ENCODE measurements at places on chromosomes 7 and 10. TPM values are rescaled to one million over a fixed set of nuclear protein-coding genes. Genes with fewer than 3 reads are reported as not detected.
A peak's percentile ranks its signal among the peaks of the same experiment; 100 is the strongest.

DNA sequence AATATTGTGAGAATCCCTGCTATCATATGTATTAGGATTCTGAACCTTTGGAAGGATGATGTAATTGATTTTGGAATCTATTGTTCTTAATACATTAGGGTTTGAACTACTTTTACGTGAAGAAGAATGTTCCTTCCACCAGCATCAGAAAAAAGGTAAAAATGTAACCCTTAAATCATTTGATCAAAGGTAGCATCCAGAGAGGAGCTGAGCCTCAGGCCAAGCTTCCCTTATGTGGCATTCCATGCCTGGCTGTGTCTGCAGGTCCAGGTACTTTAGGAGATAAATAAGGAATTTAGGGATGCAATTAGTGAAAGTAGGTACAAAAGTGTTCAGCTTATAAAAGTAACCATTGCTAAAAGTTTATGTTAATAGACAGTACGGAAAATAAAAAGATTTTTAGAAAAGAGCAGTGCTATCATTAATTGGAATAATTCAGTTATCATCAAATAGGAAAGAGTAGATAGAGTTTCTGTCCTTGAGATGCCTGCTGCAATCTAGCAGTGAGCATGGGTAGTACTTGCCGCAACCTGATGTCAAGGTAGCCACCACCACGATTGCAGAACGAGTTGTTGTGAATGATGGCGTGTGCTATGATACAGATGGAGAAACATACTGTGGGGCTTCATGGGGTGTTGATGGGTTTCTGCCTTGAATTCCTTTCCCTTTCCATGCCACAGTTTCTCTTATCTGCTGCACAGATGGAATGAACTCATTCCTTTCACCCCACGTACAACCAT is 228.8 kb downstream of the GATA3 start:
- no peaks in the 10 kb centered on the region for H3K27me3 ChIP-seq
- no peak for DNase-seq
- H3K4me1 ChIP-seq: peaks cover 9% of the 10 kb centered on the region
- no peaks in the 10 kb centered on the region for H3K36me3 ChIP-seq
- H3K4me3 ChIP-seq: no peak overlapping the region
- H3K27ac ChIP-seq: no peak overlapping the region

DNA sequence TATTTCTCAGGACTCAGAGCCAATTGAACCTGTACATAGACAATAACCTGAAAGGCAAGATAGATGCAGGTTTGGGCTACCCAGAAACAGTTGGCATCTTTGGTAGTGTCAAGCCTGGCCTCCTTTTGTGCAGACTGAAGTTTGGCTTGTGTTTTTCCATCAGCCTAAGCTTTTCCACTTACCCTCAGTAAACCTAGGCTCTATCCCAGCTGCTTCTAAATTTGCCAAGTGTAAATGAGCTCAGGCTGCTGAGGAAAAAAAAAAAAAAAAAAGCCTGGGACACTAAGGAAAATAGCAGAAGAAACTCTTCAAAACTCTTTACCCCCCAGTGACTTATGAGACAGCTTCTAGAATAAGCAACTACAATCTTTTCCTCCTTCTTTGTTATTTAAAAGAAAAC is 316.3 kb upstream of the SORCS1 start:
- no peaks in the 10 kb centered on the region for H3K36me3 ChIP-seq
- H3K4me1 ChIP-seq: no peaks in the 10 kb centered on the region
- H3K27ac ChIP-seq: no peak overlapping the region
- no peaks in the 10 kb centered on the region for H3K27me3 ChIP-seq
- no peak overlapping the region for H3K4me3 ChIP-seq

DNA sequence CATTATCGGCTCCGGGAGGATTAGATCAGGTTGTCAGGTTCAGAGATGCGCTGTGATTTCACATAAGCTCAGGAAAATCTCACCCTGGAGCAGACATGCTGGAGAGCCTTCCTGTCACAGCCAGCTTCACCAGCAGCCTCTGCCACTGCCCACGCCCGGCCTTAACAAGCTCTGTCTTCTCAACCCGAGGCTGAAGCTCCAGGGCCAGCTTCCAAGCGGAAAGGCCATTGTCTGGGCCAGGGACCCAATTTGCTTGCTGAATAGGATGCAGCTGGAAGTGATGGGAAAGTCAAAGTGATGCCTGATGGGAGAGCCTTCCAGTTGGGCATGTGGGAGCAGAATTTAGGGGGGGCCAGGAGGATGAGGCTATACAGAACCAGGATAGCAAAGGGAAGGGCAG is 36.3 kb downstream of the C10orf105 start:
- no peaks in the 10 kb centered on the region for H3K4me1 ChIP-seq
- no peak overlapping the region for H3K27ac ChIP-seq
- no peaks in the 10 kb centered on the region for H3K36me3 ChIP-seq
- H3K4me3 ChIP-seq: no peak overlapping the region

DNA sequence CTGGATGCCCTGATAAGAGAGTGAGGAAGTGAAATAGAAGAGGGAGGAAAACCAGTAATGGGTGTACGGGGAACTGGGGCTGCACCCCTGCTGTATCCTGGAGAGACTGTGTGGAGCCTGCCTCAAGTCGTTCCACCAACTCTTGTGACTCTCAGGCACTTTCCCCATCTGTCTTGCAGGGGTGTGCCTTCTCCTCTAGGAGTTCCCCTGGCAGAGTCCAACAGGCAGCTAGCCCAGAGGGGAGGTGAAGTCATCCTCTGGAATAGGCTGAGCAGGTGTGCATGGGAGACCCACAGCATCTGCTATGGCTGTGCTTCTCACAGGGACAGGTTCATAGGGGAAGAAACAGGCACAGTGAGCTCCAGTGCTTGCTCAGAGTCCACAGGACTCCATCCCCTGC is 46.8 kb downstream of the WIPF3 start:
- no peaks in the 10 kb centered on the region for H3K27me3 ChIP-seq
- DNase-seq: no peak
- no peaks in the 10 kb centered on the region for H3K36me3 ChIP-seq
- peaks cover 11% of the 10 kb centered on the region for H3K4me1 ChIP-seq
- H3K4me3 ChIP-seq: no peak overlapping the region

DNA sequence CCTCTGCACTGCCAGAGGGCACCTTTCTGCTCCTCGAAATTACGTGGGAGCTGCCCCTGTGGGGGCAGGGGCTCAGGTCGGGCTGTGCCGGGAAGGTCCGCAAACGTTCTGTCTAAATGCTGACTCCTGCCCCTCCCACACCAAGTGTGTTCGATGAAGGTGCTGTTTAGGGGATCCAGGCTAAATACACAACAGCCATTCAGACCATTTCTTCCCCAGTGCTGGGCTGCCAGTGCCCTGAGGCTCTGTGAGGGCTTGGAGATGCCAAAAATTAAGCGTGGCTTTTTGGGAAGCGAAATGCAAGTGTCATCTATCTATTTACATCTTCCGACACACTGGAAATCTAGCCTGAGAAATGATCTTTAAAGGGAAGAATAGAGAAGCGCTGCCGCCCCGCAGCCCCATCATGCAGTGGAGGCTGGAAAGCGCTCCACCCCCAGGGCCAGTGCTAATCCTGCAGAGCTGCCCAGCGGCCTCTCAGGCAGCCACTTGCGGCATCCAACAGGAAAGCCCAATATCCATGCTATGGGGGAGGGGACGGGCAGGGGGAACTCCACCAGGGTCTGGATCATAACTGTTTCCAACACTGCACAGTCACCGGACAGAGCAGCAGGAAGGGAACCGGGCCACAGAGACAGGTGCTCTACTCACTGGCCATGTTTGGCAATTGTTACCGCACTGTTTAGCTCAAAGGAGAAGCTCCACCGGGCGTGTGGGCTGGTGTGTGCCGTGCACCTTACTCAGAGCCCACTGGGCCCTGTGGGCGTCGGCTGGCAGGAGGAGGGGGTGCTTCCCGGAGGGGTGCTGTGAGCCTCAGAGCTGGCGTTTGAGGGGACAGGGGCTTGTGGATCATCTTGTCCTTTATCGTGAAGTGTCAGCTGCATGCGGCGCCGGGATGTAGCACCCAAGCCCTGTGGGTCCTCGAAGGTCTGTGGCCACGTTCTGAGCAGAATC is 205.5 kb downstream of the DNAJB6 start:
- H3K4me1 ChIP-seq: no peaks in the 10 kb centered on the region
- no peak overlapping the region for H3K27ac ChIP-seq
- no peaks in the 10 kb centered on the region for H3K27me3 ChIP-seq
- no peaks in the 10 kb centered on the region for H3K36me3 ChIP-seq
- no peak overlapping the region for H3K4me3 ChIP-seq

DNA sequence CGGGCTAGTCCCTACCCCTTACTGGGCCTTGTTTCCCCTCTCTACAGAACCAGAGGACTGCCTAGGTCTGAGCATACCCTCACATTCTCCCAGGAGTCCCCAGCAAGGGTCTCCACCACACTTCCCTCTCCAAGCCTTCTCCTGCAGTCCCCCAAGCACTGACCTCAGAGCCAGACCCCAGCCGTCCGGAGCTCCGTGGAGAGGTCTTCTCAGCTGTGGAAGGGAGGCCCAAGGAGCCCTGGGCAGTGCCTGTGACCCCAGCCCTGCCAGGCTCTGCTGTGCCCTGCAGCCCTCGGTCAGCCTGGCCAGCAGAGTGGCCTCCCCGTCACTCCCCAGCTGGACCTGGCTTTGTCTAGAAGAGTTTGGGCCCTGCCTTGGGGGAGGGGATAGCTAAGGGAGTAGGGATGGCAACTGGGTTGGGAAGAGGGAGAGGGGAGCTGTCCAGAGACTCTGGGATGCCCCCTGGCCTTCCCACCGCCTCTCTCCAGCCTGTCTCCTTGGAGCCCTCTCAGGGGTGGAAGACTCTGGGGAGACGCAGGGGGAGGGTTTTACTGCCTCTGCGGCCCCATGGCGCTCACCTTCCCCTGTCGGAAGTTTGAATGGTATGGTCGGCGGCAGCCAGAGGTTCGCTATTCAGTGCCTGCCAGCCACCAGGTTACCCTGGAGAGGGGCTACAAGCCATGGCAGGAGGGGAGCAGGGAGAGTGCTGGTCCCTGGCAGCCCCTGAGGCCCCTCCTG is at the start of gene C10orf105:
Gene C10orf105, minus strand, starts transcription at position 315 of the 738 bp plus-strand sequence. CDS start 3,441 bp downstream, outside the sequence.
- no peaks in the 10 kb centered on the region for H3K4me1 ChIP-seq
- no peak within 1 kb of the TSS for H3K27ac ChIP-seq
- 0 out of 2 replicates have a peak, but pooled peaks cover 1% of the 10 kb centered on the region for H3K27me3 ChIP-seq
- H3K4me3 ChIP-seq: no peak within 1 kb of the TSS
- no peak for DNase-seq

- H3K36me3 ChIP-seq: no peaks in the 10 kb centered on the region
- DNase-seq: no peak
- H3K27ac ChIP-seq: no peak overlapping the region
These were observed 61.9 kb upstream of the LANCL2 start for GRCh38 chr7:55303220-55303619.

GRCh38 chr7:153628825-153629224 is 423.4 kb upstream of the DPP6 start:
- H3K4me3 ChIP-seq: no peak overlapping the region
- H3K27ac ChIP-seq: no peak overlapping the region
- no peaks in the 10 kb centered on the region for H3K36me3 ChIP-seq
- no peak for DNase-seq
- H3K4me1 ChIP-seq: no peaks in the 10 kb centered on the region

- no peak overlapping the region for H3K4me3 ChIP-seq
- H3K27me3 ChIP-seq: no peaks in the 10 kb centered on the region
- no peak overlapping the region for H3K27ac ChIP-seq
These were observed 131.3 kb downstream of the LHPP start for GRCh38 chr10:124592736-124593430.

DNA sequence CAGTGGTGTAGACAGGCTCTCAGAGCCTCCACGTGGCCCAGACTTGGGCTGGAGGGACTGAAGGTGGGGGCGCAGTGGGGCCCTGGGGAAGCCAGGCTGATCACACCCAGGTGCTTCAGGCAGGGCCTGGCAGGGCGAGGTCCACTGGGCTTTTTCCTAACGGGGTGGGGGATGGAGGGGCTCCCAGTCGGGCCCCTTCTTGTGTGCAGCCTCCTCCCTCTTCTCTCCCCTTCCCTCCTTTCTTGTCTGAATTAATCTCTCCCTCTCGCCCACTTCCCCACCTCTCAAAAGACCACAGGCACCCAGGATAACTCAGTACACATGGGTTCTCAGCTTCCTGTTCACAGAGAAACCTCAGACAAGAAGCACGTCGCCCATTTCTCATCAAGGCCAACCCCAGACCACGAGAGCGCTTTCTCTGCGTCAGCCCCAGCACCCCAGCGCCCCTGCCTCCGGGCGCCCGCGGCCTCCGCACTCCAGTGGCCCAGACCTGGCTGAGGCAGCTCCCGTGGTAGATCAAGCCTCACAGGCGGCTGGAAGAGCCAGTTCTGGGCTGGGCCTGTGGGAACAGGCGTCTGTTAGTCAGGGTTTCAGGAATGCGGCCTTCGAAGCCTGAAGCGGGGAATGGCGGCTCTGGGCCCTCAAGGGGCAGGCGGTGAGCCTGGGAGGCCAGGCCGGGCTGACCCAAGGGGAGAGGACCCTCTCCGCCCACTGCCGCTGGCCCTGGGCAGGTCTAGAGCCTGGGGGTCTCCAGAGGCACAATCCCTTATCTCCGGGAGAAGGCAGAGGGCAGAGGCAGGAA is 50.6 kb downstream of the PWWP2B start:
- peak; percentile 74 for DNase-seq
- H3K4me1 ChIP-seq: peaks cover 34% of the 10 kb centered on the region

- no peak for DNase-seq
- no peak overlapping the region for H3K27ac ChIP-seq
- no peak overlapping the region for H3K4me3 ChIP-seq
These were observed 55.0 kb upstream of the AKR1E2 start for GRCh38 chr10:4770801-4771553.

- H3K27me3 ChIP-seq: no peaks in the 10 kb centered on the region
- no peaks in the 10 kb centered on the region for H3K36me3 ChIP-seq
- no peak overlapping the region for H3K4me3 ChIP-seq
- H3K4me1 ChIP-seq: no peaks in the 10 kb centered on the region
- no peak overlapping the region for H3K27ac ChIP-seq
- no peak for DNase-seq
These were observed 521.6 kb upstream of the SORCS1 start for GRCh38 chr10:107686095-107686494.

DNA sequence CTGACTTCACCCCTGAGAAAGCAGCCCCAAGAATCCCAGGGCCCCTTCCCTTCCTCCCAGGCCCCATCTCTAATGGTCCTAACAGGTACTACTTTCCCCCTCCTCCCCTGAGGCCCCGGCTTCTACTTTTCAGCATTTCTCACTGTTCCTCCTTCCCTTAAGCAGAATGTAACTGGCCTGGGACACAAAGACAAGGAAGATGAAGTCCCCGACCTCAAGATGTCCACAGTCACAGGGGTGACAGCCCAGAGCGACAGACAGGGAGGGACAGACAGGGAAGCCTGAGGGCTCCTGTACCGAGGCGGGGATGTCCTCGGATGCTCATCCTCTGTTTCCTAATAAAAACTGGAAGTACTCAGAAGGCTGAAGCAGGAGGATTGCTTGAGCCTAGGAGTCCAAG is 11.6 kb downstream of the AOC1 start:
- no peak overlapping the region for H3K4me3 ChIP-seq
- H3K4me1 ChIP-seq: no peaks in the 10 kb centered on the region
- no peaks in the 10 kb centered on the region for H3K27me3 ChIP-seq
- no peaks in the 10 kb centered on the region for H3K36me3 ChIP-seq

The NKX2-3 gene
- 0.43 TPM for total RNA-seq

The SGPL1 gene
- 121 TPM for total RNA-seq

The CPA4 gene
- 0.59 TPM for total RNA-seq

The HECW1 gene
- total RNA-seq: 1.7 TPM

The FLNC gene
- total RNA-seq: 108 TPM

The TSPAN12 gene
- 4.1 TPM for total RNA-seq

The RAMP3 gene
- total RNA-seq: not detected
